NCI-H1436 treated with DMSO at 0.1 percent for 48 hours (cell line): ENCODE measurements at places on chromosomes 6 and 20.

- DNase-seq = no peak
These were observed 447.9 kb upstream of the FKBP1C start for GRCh38 chr6:62763125-62763912.

GRCh38 chr6:158206740-158207421 lies 38.7 kb downstream of the GTF2H5 start:
- no peak for DNase-seq

- peak; percentile 73 for DNase-seq
These were observed 56.6 kb upstream of the CCN6 start for GRCh38 chr6:111997078-111997852.

- no peak for DNase-seq
These were observed 4.5 kb downstream of the CCDC170 start for GRCh38 chr6:151498327-151498726.

GRCh38 chr6:29967379-29968010 lies 25.2 kb downstream of the HLA-A start:
- no peak for DNase-seq

GRCh38 chr6:157267109-157267611 lies 56.2 kb downstream of the TMEM242 start:
- DNase-seq = no peak

GRCh38 chr6:95364016-95364604 lies 213.2 kb upstream of the MANEA start:
- DNase-seq = no peak

DNA sequence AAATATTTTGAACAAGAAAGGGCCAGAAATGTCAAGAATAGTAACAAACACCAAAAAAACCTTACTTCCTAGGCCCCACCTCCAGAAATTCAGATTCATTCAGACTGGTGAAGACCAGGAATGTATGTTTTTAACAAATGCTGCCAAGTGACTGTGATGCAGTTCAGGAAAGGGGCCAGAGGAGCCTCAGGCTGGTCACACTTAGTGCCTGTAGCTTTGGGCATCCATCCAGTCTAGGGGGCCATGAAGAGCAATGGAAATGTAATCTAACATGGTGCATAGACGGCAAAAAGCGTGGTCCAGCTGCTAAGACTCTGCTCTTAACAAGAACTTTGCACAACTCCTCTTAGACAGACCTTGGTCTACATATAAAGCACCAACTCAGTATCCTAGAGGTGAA lies 7.1 kb downstream of the GJA1 start:
- DNase-seq = no peak

GRCh38 chr6:46781478-46782378 lies 11.5 kb upstream of the MEP1A start:
- peak; percentile 25 for DNase-seq

- DNase-seq = no peak
These were observed 224.8 kb upstream of the JAG1 start for GRCh38 chr20:10898552-10898951.

GRCh38 chr6:17458966-17459365 lies 65.6 kb downstream of the CAP2 start:
- no peak for DNase-seq
